ENCODE measurements at places on chromosomes 7 and 10.

DNA sequence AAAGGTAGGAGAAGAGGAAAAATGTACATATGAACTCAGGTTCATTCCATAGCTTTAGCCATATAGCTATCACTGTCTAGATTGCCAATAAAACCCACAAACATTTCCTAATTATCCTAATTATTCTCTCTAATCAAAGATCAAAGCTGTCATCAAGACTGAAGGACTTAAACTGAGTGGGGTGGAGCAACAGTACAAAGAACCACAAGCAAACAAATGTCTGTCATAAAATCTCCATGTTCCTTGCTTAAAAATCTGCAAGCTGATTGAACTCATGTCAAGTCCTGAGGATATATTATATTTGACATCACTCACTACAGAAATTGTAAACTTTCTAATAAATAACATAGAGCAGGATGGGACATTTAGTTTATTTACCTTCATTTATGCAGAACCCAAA lies 315.9 kb downstream of the SNX13 start:
- DNase-seq: no peak

DNA sequence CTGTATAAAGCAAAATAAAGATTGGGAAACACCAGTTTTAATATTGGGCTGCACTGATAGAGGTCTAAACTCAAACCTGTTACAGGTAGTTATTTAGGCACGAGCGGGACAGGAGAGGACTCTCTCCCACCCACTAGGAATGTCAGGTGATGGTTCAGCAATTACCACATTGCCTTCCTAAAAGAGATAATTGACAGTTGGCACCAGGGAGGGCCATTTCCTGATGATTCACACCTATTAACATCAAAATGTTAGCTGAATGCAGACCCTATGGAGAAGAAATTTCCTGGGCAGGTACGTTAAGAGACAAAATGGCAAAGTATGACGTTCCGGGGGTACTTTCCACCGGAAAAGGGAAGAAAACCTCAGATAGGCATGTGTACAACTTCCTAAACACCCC lies 272.6 kb downstream of the SDHAF3 start:
- DNase-seq: no peak

DNA sequence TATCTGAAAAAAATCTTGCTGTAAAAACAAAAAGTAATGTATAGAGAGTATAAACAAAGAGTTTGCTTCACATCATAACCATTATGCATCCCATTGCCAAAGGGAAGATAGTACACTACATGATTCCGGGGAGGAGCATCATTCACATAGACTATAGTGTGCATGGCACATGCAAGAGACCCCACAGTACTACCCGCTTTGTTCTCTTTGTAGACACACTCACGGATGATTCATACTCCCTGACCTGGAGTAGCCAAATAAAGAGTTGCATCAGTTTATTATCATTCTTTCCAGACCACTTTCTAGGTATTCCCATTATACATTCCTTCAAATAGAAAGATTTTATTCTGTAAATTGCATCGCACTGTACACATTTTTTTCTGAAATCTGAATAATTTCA lies 356.9 kb downstream of the PCDH15 start:
- DNase-seq: no peak

GRCh38 chr7:83947260-83947659 lies 247.3 kb downstream of the SEMA3A start:
- DNase-seq: no peak

DNA sequence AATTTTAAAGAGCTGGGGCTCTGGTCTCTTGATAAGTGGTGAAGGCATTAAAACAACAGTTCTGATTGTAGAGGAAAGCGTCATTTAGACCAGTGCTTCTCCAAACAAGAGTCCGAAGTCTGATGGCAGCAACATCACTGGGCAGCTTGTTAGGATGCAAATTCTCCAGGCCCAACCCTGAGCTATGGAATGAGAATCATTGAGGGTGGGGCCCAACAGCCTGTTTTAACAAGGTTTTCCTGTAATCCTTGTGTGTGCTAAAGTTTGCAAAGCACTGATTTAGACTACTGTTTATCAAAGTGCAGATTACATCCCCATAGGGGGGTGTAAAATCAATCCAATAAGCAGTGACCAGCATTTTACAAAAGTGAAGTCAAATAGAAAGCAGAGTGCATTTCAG lies 2.6 kb upstream of the ZNRF2 start:
- DNase-seq: no peak

DNA sequence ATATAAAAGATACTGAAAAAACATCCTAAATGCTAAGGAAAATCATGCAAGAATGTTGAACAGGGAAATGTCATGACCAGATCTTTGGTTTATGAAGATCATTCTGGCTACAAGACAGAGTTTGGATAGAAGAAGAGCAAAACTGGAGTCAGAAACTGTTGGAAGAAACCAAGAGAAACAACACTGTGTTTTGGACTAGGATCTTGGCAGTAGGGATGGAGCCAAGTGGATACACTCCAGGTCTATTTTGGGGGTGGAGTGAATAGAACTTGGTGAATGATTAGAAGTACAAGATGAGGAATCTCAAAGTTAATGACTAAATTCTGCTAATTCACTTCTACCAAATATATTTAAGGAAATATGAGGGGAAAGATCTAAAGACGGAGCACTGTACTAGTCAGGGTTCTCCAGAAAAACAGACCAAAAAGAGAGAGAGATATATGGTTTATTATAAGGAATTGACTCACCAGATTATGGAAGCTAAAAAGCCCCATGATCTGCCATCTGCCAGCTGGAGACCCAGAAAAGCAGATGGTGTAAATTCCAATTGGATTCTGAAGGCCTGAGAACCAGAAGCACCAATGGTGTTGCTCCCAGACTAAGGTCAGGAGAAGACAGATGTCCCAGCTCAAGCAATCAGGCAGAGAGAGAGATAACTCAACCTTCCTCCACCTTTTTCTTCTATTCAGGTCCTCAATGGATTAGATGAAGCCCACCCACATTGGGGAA lies 254.9 kb downstream of the TRIL start:
- no peak for DNase-seq

DNA sequence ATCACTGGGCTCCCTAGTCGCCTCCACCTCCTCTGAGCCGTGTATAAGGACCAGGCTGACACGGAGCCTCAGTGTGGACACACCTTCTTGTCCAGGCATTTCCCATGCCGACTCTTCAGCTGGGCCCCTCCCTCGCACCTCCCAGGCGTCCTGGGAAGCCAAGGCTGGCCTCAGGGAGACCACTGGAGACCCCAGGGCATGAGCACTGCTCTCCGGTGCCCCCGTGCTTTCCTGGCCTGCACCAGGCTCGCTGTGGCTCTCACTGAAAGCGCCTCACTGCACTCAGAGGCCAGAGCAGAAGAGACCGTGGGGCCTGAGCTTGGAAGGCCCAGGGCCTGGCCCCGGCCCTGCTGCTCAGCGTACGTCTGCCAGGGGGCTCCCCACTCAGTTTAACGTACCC lies 31.4 kb downstream of the LRRC27 start:
- no peak for DNase-seq

Measured in stimulated activated CD4-positive, alpha-beta T cell treated with anti-CD3 and anti-CD28 coated beads, Interleukin-4, amount 100 ng/mL, for 24 hours (primary cell).